ENCODE measurements at places on chromosomes 5 and 9. TPM values are rescaled to one million over a fixed set of nuclear protein-coding genes. Genes with fewer than 3 reads are reported as not detected.

Gene PDE8B
- 6.0 TPM for polyA plus RNA-seq

Gene IFNK
- not detected for polyA plus RNA-seq

Gene PCDHB9
- polyA plus RNA-seq: 4.3 TPM

Gene TAF11L10
- polyA plus RNA-seq: not detected

Gene TMEM174
- polyA plus RNA-seq: 20.1 TPM

Gene LMX1B
- 18.3 TPM for polyA plus RNA-seq

Gene TNFSF8
- polyA plus RNA-seq: 0.27 TPM

Gene ACTBL2
- polyA plus RNA-seq: not detected

Gene TLX3
- polyA plus RNA-seq: not detected

Gene C9
- polyA plus RNA-seq: 0.37 TPM

Gene EDIL3
- polyA plus RNA-seq: 56.9 TPM

Gene OR5C1
- not detected for polyA plus RNA-seq

Gene BARHL1
- not detected for polyA plus RNA-seq

Gene C7
- polyA plus RNA-seq: 148 TPM

Gene WNT8A
- polyA plus RNA-seq: 0.15 TPM

Gene STC2
- 1.8 TPM for polyA plus RNA-seq

Gene TAS2R1
- polyA plus RNA-seq: 0.42 TPM

Measured in left kidney (tissue), 8 donors.